ENCODE measurements at places on chromosomes 5 and 9. TPM values are rescaled to one million over a fixed set of nuclear protein-coding genes. Genes with fewer than 3 reads are reported as not detected.

PCDHGC5 gene
- 1.1 TPM for total RNA-seq

LCN15 gene
- not detected for total RNA-seq

CYSRT1 gene
- total RNA-seq = 0.29 TPM

FAM219A gene
- total RNA-seq = 18.8 TPM

TPPP gene
- 0.36 TPM for total RNA-seq

SLC46A2 gene
- not detected for total RNA-seq

TMOD1 gene
- total RNA-seq = 1.2 TPM

GABRA1 gene
- not detected for total RNA-seq

FOXD4L3 gene
- 0.27 TPM for total RNA-seq

GRIN1 gene
- total RNA-seq = 0.14 TPM

FBP1 gene
- 13.2 TPM for total RNA-seq

PCDHGA7 gene
- 2.0 TPM for total RNA-seq

ANKRD34B gene
- not detected for total RNA-seq

NUTM2F gene
- not detected for total RNA-seq

SPAAR gene
- total RNA-seq = 17.7 TPM

SLC44A1 gene
- 50.5 TPM for total RNA-seq

DMRT3 gene
- total RNA-seq = not detected

MRRF gene
- 58.4 TPM for total RNA-seq

PPP2R2B gene
- total RNA-seq = not detected
